ENCODE measurements at places on chromosomes 13 and 19.

- no peak for DNase-seq
Measured at GRCh38 chr13:97933776-97934175, 19.7 kb upstream of the IPO5 start.

GRCh38 chr13:51222686-51223559, 725 bp downstream of the FAM124A start:
- DNase-seq: no peak

DNA sequence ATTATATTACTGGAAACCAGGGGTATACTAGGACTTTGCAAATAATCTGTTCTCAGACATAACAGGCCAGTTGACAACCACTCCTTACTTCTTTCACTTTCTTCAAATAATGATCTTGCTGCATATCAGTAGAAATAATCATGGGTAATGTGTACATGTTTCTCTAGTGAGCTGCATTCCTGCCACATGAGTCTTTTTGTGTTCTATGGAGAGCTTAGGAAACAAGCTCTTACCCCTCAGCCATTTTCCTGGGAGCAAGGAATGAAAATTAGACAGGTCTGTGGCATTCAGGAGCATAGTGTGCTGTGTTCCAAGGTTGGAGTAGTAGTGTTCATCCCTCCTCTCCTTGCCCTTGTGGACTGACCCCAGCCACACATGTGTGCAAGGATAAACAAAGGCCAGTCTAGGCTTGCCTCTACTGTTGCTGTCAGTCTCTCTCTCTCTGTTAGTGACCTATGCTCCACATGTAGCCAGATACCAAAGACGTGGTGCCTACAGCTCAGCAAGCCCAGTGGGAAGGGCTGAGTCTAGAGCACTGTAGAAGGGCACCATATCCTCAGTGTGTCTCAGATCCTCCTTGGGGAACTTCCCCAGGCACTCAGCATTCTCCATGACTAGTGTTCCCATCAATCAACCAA, 11.5 kb upstream of the OXGR1 start:
- DNase-seq: no peak

GRCh38 chr13:93771227-93771626, 544.6 kb downstream of the GPC6 start:
- no peak for DNase-seq

GRCh38 chr19:58569191-58569942, 3.8 kb downstream of the MZF1 start:
- DNase-seq: no peak

- DNase-seq: no peak
Measured at GRCh38 chr19:44702551-44703176, 3.7 kb downstream of the CEACAM16 start.
